Cerebellar nuclear complex (tissue), 1 donor: ENCODE measurements at places on chromosomes 16 and 17.

GRCh38 chr17:45129426-45129939 is 2.8 kb downstream of the PLCD3 start:
- DNase-seq, result no peak

DNA sequence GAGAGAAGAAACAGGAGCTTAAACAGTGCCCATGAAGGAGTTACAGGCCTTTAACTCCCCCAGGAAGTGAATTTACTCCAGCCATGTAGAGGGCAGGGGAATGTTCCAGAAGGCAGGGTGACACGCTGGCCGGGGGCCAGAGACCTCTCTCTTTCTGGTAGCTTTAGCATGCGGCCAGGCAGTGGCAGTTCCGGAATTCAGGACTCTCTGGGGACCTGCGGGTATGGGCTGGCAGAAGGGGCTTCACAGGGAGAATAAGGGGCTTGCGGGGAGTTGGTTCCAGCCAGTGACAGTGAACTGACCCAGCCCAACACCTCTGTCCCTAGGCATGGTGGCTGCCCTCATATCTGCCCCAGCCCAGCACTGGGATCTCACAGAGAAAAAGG is 40.0 kb downstream of the MYH3 start:
- DNase-seq, result no peak

DNA sequence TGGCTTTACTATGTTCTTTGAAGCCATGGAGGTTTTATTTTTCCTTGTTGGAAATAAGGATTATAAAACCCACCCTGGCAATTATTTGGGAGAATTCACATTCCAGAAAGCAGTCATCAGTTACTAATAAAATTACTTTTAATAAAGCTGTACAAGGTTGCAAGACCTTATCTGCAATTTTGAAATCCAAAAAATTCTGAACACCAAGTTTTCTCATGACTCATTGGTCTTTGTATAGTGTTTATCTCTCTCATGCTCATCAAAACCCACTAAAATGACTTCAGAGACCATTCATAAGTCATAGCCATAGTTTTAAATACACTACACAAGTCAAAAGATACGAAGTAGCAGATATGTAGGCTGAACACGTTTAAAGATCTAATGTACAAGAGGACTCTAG is 6.0 kb upstream of the KRT38 start:
- no peak for DNase-seq

- DNase-seq, result no peak
Measured at GRCh38 chr17:80586846-80587228, 42.2 kb downstream of the RPTOR start.

- no peak for DNase-seq
Measured at GRCh38 chr17:44390250-44390870, 911 bp upstream of the ITGA2B start.

- DNase-seq, result no peak
Measured at GRCh38 chr17:43917348-43918025, 10.2 kb upstream of the MPP2 start.

GRCh38 chr17:63096426-63096825 is 130.4 kb downstream of the TANC2 start:
- no peak for DNase-seq

GRCh38 chr17:57251211-57251787 is 5.0 kb upstream of the MSI2 start:
- DNase-seq, result no peak

GRCh38 chr17:78359321-78359996 is 418 bp downstream of the SOCS3 start:
- no peak for DNase-seq

- DNase-seq, result no peak
Measured at GRCh38 chr17:75503976-75504346, 11.4 kb downstream of the CASKIN2 start.

DNA sequence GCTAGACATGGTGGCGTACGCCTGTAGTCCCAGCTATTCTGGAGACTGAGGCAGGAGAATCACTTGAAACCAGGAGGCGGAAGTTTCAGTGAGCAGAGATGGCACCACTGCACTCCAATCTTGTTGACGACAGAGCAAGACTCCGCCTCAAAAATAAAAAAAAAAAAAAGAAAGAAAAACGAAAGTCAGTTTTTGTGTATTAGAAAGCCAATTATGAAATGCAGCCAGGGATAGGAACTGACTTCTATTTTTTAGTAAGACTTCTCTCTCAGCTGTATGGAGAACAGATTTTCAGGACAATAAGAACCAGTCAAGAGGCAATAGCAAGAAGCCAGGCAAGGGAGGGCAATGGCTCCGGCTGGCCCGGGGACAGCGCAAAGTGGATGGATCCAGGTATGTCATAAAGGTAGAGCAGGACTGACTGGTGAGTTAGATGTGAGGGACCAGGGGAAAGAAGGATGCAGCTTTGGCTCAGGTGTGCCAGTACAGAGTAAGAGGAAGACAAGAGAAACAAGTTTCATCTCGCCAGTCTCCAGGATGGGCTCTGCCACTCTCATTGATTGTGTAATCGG is 12.5 kb upstream of the CCL1 start:
- no peak for DNase-seq

DNA sequence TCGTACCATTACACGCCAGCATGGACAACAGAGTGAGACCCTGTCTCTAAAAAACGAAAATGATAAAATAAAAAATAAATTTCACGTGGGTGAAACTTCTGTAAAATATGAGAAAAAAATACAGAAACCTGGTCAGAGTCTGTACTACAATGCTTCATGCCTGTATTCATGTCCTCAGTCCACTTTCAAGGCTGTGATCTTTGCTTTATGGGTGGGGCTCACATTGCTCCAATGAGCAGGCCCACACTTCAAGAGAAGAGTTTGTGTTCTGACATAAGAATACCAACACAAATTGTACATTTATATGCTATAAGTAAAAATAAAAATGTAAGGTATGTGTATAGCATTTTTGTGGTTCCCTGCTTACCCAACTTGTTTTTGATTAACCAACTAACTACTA is 32.2 kb upstream of the ABCA3 start:
- no peak for DNase-seq

DNA sequence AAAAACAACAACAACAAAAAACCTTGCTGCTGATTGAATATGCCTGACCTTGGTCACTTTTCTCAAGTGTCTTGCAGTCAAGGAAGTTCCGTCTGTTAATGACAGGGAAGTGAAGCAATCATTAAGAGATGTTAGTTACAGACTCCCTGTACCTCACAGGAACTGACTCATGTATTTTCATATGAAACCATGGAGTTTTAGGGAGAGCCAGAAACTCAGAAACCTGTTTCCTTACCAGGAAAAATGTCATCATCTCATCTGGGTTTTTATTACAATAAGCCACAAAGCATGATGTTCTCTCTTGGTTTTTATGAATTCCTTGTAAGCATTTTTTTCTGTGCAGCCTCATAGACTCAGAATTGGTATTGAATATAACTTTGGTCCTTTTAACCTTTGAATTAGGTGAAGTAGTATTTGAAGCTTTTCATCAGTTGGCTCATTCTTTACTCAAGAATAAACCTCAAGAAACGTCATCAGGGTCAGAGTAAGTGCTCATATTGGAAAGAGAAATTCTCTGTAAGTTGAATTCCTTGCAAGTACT is 10.3 kb downstream of the LYRM1 start:
- no peak for DNase-seq

DNA sequence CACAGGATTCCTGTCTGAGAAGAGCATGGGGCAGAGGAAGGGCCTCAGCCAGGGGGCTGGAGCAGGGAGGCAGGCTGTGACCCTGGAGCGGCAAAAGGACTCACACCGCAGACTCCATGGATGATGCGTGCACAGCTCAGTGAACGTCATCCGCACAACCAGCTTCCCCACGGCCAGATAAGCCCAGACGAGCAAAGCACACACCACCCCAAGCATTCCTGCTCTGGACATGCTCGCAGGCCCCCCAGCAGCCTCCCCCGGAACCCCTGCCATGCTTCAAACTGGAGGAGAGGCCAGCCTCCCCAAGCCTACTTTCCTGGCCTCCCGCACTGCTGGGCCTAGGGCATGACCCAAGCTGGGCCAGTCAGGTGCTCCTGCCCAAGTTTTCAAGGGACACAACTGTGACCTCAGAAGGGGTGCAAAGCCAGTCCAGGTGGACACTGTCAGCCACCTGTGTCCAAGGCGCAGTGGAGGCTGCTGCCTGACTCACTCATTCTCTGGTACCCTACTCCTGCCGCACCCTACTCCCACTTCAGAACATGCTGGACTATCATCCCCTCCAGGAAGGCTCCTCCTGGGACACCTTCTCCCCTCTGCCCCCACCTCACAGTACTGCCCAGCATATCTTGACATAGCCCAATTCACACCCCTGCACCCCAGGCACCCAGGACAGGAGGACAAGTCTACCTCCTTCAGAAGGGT is 4.8 kb downstream of the BCAR1 start:
- no peak for DNase-seq

- no peak for DNase-seq
Measured at GRCh38 chr17:77332981-77333685, 192.4 kb downstream of the SEC14L1 start.

GRCh38 chr17:1055751-1056645 is 59.1 kb downstream of the TIMM22 start:
- peak; percentile 6 for DNase-seq

DNA sequence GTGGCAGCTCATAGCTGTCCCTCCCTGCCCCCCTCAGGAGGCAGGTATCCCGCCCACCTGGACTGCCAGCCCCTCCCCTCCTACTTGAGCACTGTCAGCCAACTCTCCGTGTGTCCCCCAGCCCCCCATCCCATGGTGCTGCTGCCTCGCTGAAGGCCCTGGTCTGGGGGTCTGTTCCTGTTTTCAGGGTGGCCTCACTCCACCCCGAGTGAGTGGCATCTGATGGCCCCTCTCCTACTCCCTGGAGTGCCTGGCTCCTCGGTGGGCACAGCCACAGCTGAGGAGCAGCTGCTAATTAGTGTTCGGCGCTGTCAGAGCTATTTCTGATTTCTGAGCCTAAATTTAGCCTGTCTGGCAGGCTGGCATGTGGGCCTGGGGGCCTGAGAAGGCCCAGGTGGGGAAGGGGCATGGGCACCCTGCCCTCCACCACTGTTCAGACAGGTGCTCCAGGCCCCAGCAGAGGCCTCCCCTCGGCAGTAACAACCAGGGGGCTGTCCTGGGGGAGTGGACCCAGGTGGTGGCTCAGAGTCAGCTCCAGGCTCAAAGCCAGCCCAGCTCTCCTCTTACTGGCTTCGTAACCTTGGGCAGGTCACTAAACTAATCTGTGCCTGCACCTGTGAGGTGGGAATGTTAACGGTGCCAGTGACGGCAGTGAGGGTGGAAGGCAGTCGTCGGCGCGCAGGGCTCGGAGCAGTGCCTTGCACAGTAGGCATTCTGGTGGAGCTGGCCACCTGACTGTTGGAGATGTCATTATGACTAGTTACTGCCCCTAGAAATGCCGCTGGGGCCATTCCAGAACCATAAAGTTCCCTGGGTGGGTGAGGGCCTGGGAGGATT is 6.5 kb downstream of the FMNL1 start:
- no peak for DNase-seq

DNA sequence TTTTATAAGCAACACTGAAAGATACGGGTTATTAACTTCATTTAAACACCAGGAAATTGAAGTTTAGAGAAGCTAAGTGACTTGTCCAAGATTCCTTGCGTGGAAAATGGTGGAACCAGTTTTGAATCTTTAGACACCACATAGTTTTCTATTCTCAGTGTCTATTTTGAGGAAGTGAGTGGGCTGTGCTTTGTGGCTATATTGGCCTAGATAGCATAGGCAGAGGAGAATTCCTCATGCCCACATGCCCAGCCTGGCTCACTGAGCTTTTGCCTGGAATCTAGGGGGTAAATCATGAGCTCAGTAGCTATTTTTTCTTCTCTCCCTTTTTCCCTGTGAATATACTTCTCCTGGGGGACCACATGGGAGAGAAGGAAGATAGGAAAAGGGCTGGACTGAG is 431.3 kb downstream of the HS3ST3B1 start:
- no peak for DNase-seq

DNA sequence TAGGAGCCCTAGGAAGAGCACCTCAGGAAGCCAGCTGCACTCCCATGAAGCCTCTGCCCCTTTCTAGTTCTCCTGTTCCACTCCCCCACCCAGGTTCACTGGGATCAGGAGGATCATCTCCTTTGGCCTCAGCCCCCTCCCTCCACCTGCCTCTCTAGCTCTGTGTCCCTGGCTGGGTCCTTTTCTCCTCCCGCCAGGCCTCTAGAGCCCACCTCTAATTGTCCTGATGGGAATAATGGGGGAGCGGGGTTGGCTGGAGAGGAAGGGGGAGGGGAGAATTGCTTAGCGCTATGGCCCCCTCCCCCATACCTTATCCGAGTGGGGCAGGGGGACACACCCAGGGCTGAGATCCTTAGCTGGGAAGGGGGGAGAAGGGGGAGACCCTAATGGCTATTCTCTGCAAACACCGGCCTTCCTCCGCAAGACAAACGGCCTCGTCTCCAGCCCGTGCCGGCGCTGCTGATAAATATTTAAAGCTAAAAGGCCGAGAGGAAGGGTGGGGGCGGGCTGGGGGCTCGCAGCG is 997 bp downstream of the HOXB7 start:
- no peak for DNase-seq

GRCh38 chr16:15972046-15972868 is 22.8 kb downstream of the ABCC1 start:
- DNase-seq, result no peak

- DNase-seq, result no peak
Measured at GRCh38 chr16:4609200-4610010, 5.3 kb downstream of the UBALD1 start.

GRCh38 chr17:63450551-63450950 is 4.4 kb upstream of the CYB561 start:
- DNase-seq, result no peak

GRCh38 chr16:12410837-12411490 is 392.7 kb downstream of the CPPED1 start:
- DNase-seq, result no peak

- no peak for DNase-seq
Measured at GRCh38 chr17:31310260-31310659, 3.6 kb downstream of the EVI2B start.

GRCh38 chr16:1932050-1933028 is 10.7 kb downstream of the MSRB1 start:
- no peak for DNase-seq

DNA sequence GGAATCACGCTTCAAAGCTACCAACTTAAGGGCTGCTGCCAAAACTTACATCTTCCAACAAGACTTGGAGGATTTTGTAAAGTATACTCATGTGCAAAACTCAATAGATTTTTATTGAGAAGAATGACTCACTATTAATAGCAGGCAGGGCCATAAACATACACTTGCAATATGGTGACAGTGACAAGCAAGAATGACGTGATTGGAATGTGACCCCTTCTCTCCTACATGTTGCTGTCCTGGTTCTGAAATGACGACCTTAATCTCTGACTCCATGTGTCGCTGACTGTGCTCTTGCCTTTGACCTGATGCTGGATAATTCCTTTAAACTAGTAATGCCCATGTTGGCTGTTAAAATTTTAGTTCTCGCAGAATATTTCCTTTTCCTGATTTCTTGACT is 174.5 kb downstream of the PARN start:
- no peak for DNase-seq

- no peak for DNase-seq
Measured at GRCh38 chr16:67277999-67278772, 1.1 kb upstream of the PLEKHG4 start.

GRCh38 chr17:57080718-57081117 is 4.3 kb upstream of the AKAP1 start:
- DNase-seq, result no peak

GRCh38 chr16:58034774-58035173 is 9.2 kb downstream of the MMP15 start:
- DNase-seq, result no peak

- no peak for DNase-seq
Measured at GRCh38 chr16:31149894-31150890, at the start of gene PRSS36. TSS of gene PRSS36 (minus strand) at chr16:31150066. CDS start at chr16:31150035, 31 bp downstream.
